ENCODE measurements at places on chromosomes 16 and 17.

DNA sequence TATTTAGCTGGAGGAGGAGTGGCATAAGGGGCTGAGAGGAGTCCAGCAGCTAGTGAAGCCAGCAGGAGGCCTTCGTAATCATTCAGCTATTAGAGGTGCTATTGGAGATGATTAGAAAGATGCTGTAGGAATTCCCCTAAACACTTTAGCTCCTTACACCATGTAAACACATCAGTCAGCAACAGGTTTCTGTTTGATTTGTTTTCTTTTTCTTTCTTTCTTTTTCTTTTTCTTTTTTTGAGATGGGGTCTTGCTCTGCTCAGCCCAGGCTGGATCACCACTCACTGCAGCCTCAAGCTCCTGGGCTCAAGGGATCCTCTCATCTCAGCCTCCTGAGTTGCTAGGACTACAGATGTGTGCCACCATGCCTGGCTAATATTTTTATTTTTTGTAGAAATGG, 10.6 kb upstream of the SEPHS2 start:
- DNase-seq, result no peak

GRCh38 chr16:83116274-83116892, 489.6 kb downstream of the CDH13 start:
- peak; percentile 19 for DNase-seq

- DNase-seq, result no peak
These were observed 9.5 kb upstream of the MRC2 start for GRCh38 chr17:62617894-62618472.

- peak; percentile 21 for DNase-seq
These were observed 33.6 kb downstream of the PRSS54 start for GRCh38 chr16:58261263-58261662.

GRCh38 chr17:72747501-72747900, 345.0 kb downstream of the SLC39A11 start:
- no peak for DNase-seq

DNA sequence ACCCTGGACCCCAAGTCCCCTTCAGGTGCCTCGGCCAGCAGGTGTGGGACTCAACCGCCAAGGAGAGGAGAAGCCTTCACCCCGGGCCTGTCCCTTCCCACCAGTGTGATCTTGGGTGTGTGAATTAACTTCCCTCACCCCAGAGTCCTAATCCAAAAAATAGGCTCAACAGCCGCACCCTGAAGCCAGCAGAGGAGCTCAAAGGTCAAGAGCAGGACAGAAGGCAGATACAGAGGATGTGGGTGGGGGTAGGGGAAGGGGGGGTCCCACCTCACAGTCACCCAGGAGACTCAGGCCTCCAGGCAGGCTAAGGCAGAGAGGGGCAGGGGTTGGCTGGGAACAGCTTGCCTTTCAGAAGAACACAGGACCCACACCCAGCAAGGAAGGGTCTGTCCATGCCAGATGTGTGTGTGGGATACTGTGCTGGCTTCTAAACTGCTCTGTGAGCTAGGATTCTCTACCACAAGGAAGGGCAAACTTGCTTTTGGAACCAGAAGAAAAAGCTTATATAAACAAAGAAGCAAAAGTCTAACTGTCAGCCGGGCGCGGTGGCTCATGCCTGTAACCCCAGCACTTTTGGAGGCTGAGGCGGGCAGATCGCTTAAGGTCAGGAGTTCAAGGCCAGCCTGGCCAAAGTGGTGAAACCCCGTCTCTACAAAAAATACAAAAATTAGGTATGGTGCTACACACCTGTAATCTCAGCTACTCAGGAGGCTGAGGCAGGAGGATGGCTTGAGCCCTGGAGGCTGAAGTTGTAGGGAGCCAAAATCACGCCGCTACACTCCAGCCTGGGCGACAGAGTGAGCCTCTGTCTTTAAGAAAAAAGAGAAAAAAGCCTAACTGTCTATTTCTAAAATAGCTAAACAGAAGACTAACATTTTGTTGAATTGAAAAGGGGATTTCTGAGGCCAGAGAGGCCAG, 4.6 kb downstream of the PIEZO1 start:
- no peak for DNase-seq

- peak; percentile 12 for DNase-seq
These were observed 204.1 kb upstream of the NLRP1 start for GRCh38 chr17:5788266-5788900.

DNA sequence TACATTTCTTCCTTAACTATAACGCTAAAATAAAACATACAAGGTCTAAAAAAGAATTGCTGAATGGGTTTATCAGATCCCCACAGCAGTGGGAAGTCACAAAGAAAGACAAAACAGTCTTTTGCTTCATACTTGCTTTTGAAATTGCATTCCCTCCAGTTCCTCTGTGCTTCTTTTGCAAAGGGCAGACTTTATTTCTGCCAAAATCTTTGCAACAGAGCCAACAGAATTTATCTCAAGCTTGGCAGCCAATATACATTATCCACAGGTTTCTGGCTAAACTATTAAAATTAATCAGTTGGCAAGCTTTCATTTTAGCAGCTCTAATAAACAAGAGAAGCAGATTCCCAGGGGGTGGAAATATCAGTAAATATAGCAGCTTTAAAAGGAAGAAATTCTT, 378.9 kb upstream of the CA10 start:
- no peak for DNase-seq

DNA sequence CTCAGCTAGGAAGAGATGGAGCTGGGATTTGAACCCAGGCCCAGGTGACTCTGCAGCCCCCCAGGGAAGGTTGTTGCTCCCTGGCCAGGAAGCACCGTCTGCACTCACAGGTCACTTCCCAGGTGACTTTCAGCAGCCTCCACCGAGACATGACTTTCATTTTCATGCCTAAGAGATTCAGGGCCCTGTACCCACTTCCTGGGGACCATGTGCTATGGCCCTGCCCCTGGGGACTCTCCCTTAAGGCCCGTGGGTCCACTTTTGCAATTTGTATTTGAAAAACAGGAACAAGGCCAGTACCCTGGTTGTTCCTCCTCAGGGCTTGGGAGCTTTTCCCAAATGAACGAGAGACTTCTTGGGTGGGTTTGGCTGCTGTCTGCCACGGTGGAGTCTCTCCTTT, 191.0 kb downstream of the IRF8 start:
- no peak for DNase-seq

- DNase-seq, result no peak
These were observed 92.7 kb upstream of the CDH5 start for GRCh38 chr16:66273644-66274334.
